Germinal center (tissue), 1 donor: ENCODE measurements at places on chromosomes 6 and 20.

GRCh38 chr20:48983423-48984400 lies 62.2 kb downstream of the ARFGEF2 start:
- DNase-seq: no peak

DNA sequence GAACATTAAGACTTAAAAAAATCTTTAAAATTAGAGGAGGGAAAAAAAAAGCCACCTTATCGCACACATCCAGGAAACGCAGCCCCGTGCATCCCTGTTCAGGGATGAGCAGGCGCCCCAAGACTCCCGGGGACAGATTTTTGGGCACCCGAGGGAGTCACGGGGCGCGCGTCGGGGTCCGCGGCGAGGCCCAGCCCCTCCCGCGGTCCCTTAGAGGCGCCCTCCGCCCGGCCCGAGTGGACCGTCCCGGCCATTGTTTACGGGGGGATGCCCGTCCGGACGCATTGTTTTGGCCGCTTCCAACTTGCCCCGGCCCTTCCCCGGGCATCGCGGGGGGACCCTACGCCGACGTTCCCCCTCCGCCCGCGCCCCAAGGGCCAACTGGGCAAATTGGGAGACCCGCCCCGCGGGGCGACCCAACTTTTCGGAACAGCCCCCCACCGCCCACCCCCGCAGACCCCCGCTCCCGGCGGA lies 610 bp downstream of the ZNF217 start:
- no peak for DNase-seq

- DNase-seq: no peak
These were observed 64.1 kb upstream of the F13A1 start for GRCh38 chr6:6384520-6384919.

DNA sequence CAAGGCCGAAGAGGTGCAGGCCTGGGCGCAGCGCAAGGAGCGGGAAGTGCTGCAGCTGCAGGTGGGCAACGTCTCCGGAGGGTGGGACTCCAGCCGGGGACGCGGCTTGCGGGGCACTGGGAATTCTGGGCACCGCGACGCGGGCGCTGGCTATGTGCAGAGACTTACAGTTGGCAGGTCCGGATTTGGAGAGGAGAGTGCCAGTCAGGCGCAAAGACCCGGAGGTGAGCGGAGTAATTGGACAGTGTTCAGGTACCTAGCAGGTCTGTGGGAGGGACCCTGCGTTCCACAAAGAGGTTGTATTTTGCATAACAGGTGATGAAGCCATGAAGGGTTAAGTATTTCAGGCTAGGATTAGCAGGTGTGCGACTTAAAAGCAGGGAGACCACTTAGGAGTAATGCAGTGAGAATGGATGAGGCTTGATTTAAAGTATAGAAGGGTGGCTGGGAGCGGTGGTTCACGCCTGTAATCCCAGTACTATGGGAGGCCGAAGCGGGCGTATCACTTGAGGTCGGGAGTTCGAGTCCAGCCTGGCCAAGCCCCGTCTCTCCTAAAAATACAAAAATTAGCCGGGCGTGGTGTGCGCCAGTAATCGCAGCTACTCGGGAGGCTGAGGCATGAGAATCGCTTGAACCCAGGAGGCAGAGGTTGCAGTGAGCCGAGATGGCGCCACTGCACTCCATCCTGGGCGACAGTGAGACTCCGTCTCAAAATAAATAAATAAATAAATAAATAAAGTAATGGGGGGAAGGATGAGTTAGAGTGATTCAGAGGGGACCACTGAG lies 1.0 kb downstream of the MRPS26 start:
- peak; percentile 14 for DNase-seq

DNA sequence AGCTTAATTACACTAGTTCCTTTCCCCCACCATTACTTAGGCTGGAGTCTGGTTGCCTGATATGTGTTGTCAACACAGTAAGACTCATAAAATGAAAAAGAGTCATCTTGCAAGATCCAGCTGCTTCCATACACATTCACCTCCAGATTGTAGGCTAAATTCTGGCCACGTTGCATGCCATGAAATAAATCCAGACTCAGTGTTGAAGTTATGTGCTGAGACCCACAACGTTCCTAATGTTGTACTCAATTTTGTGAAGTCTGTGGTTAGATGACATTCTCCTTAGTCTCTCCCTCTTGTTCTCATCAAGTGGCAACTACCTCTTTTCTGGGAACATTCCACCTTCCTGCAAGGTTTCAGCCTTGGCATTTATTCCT lies 212.3 kb downstream of the LMBRD1 start:
- DNase-seq: no peak

- DNase-seq: no peak
These were observed 43.2 kb upstream of the PLCB4 start for GRCh38 chr20:9025643-9026042.

- DNase-seq: no peak
These were observed 744.2 kb downstream of the MAFB start for GRCh38 chr20:39944861-39945260.

- no peak for DNase-seq
These were observed 7.0 kb upstream of the RALGAPA2 start for GRCh38 chr20:20719411-20719810.

- DNase-seq: no peak
These were observed 102.2 kb upstream of the AKAP12 start for GRCh38 chr6:151137542-151137941.

- peak; percentile 80 for DNase-seq
These were observed 88.4 kb downstream of the CDC5L start for GRCh38 chr6:44475779-44476434.

DNA sequence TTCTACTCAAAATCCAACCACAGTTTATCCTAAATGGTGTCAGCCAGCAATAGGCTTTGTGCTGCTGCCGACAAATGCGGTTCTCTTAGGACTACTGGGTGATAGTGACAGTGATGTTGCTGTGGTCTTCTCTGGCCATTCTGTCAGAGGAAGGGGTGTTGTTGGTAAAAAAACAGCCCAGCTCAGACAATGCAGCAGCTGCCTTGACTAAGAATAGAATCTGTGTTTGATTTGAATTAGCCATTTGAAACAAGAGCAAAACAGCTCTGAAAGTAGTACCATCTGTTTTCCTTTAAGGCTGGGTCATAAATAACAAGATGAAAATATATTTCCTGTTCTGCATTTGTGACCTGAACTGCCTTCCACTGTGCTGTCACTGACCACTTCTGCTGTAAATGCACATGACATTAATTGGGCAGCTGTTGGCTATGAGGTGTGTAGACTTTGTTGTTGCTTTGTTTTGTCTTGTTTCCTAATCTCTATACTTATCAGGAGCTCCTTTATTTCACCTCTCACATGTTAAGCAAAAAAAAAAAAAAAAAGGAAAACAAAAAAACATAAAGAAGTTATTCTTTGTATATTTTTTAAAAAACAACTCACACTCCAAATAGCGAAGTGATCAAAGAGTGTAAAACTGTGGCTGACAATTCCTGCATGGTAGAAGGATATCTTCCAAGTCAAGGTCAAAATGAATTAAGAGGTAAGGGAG lies 497.8 kb upstream of the ARID1B start:
- DNase-seq: peak; percentile 25

GRCh38 chr6:20644667-20645370 lies 110.6 kb downstream of the CDKAL1 start:
- DNase-seq: no peak
